ENCODE measurements at places on chromosomes 5 and 9. TPM values are rescaled to one million over a fixed set of nuclear protein-coding genes. Genes with fewer than 3 reads are reported as not detected.

CARD9 gene
- total RNA-seq, result 0.52 TPM

DNA sequence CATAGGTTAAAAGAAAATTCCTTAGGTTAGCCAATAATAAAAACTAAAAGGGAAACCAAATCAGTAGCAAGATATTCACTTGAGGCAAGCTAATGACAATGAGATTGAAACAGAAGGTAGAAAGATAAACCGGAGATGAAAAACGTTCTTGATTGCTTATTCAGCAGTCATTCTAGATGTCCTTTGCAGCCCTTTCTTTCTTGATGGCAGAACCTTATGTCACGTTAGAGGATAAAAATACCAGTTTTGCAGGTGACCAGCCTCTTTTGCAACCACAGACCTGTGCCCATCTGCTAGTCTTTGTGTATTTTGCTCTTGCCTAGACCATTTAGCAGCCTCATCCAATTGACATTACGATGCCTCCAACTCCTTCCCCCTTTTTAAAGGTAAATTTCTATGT lies 337.8 kb downstream of the DMAC1 start:
- DNase-seq, result no peak

DNA sequence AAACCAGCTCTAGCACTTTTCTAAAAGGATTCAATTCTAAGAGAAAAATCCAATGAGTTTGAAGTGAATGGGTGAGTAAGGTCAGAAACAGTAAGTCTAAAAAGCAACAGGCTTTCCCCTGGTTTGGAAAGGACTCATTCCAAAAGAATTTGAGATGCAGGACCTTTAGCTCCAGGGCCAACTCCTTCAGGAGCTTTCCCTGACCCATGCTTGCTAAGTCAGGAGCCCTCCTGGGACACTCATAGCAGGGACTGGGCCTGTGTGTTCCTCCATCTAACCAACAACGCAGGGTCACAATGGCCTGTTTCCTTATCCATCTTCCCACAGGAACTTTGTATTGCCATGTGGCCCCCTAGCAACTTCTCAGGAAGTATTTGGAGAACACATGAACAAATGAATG lies 198.8 kb downstream of the FRMD3 start:
- no peak for DNase-seq

FRMD3 gene
- total RNA-seq, result 6.0 TPM

C5orf58 gene
- not detected for total RNA-seq

DNA sequence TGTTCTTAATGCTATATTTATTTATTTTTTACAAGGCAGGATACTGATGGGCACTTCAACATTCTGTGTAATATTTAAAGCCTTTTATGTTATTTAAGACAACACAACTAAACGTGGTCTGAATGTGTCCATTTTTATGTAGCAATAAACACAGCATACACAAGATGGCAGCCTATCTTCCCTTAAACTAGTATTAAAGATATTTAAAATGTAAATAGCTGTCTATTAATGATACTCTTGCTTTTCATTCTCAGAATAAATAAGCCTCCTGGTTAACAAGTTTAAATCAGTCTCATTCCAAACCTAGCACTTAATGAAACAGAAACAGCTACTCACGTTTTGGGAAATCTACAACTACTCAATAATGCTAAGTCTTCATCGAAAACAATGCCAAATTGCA lies 315.7 kb downstream of the MCTP1 start:
- peak; percentile 51 for DNase-seq

RASGRF2 gene
- total RNA-seq, result not detected

GAPT gene
- not detected for total RNA-seq

DNA sequence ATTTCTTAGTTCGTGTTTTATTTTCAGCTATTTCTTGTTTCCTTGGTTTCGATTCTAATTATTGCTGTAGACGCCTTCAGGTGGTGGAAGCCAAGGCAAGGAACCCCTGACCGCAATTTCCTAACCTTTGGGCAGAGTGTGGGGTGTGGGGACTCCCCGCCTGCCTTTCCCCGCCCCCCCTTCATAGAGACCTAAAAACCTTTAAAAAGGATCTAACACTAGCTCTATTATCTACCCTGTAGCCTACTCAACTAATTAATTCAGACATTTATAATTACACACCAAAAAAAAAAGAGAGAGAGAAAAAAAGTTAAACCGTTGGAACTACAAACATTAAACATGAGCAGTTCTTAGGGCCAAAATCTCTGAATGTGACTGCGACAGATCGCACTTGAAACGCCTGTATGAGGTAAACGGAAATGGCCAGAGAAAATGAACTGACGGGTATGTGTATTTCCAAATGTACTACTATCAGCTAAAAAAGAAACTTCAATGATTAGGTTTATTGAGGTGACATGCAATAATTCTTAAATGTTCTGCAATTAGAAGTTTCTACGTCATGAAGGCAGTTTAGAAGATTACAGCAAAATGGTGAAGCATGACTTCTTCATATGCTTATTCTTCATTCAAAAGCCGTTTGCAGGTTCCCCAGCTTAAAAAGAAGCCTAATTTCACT lies 19.0 kb upstream of the FER start:
- no peak for DNase-seq

FAM221B gene
- total RNA-seq, result 0.29 TPM

- no peak for DNase-seq
Observed at GRCh38 chr9:75065510-75065909, 22.4 kb downstream of the NMRK1 start.

ANKDD1B gene
- total RNA-seq, result 0.04 TPM

PCDHA3 gene
- total RNA-seq, result not detected

GRCh38 chr5:128329386-128329939 lies 208.6 kb downstream of the FBN2 start:
- DNase-seq, result no peak

GRCh38 chr9:129415942-129416651 lies 204.8 kb downstream of the C9orf50 start:
- DNase-seq, result no peak

DNA sequence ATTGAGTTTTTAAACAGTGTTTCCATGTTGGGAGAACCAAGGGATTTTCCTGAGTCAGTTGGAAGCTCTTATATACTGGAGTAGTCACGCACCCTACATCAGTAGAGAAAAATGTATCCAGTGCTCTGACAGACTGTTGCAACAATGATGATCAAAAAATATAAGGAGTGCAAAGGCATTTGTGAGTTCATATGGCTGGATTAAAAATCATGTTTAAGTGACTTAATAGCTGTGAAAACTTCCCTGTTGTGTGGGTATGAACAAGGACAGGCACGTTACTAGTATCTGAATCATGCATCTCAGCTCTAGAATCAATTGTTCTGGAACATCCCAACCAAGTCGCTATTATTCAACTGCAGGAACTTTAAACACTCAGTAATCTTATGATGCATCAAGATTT lies 229.7 kb downstream of the ROR2 start:
- no peak for DNase-seq

GBGT1 gene
- total RNA-seq, result not detected

ZNF484 gene
- total RNA-seq, result 3.9 TPM

DNA sequence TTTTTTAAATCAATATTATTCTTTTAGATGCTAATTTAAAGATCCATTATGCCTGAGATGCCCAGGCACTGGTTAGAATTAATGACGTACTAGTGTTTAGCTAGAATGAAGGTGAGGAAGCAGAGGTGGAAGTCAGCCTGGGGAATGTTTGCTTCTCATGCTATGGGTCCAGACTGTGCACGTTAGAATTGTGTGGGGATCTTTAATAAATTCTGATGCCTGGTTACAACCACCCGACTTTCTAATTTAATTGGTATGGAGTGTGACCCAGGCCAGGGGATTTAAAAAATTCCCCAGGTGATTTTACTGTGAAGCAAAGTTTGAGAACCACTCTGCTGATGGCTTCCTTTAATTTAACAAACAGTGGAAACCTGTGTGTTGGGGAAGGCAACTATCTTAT lies 111.1 kb downstream of the DOCK2 start:
- DNase-seq, result no peak

- DNase-seq, result peak; percentile 87
Observed at GRCh38 chr9:32526041-32526706, at the start of gene RIGI. Gene RIGI, minus strand, starts transcription at chr9:32526196. Its CDS starts 30 bp downstream, at chr9:32526166.

DNA sequence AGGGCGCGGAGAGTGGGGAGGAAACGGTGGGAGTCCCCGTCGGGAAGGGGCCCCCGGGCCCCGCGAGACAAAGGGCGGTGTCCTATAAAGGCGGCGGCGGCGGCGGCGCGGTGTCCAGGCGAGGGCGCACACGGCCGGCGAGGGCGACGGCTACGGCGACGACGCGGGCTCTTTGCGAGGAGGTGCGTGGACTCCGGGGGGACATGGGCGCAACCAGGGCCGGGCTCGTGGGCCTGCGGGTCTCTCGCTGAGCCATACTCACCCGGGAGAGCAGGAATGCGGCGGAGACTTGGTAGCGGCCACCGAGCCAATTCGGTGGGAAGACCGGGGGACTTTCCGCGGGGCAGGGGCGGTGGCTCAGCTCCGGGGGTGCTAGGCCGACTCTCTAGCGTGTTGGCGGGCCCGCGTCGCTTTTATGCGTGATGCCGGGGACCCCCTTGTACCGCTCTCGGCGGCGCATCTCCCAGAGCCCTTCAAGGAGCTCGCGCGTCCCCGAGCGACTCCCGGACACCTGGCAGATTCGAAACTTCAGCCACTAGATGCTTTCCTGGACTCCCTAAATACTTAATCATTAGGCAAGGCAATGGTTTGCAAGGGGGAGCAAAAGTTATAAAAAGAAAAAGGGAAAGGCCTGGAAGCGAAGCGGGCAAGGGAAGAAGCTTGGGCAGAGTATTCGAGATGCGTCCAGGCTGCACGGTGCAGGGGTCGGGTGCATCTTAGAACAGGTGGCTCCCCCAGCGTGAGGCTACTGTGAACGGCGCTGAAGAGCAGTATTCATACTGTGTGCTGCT lies 5.9 kb upstream of the TAL2 start:
- no peak for DNase-seq

DNA sequence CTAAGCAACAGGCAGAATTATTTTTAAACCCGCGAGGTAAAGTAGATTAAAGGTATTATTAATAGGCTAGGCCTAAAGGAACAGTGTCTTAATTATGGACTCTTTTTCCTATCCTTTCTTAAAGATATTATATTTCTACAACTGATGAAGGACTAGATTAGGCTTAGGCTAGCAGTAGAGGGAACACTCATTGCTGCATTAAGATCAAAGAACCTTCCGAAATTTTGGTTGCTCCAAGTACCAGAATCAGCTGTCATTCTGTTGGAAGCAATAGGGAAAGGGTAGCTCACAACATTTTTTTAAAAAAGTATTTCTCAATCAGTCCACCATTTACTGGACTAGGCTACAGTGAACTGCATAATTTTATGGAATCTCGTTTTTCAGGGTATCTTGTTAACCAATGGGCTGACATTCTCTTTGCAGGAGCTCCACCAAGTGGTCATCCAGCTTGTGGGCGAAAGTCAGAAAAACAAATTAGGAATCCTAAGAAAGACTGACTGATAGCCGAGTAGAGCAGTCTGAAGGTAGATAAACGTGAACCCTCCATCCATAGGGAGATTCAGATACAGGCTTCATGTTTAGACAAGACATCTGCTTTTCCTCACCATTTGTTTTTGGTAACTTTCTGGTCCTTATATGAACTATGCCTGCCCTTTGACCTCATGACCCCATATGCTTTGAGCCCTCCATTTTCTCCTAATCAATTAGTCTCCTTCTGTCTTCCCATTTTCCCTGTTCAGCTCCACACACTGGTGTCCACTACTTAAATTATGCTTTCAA lies 103.6 kb upstream of the CHD1 start:
- DNase-seq, result peak; percentile 91

PDGFRB gene
- 0.66 TPM for total RNA-seq

GRCh38 chr5:94080390-94080789 lies 339.0 kb upstream of the POU5F2 start:
- DNase-seq, result no peak

GRM6 gene
- not detected for total RNA-seq

ADAMTSL1 gene
- total RNA-seq, result not detected

CSF1R gene
- total RNA-seq, result not detected

IGIP gene
- total RNA-seq, result 1.3 TPM

DNA sequence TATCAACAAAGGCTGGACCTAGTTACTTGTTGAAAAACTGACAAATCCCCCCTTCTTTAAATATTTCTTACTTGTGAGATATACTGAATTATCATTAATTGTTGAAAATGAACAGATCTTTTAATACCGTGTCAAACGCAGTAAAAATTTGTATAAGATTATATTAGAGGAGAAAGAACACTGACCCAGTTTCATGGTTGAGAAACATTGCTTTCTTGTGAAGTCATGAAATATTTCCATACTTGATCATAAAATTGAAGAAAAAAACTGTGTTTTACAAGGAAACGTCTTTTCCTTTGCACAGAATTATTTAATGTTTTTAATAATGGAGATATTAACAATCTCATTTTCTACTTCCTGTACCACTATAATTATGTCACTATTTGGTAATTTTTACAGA lies 45.8 kb downstream of the MOCS2 start:
- DNase-seq, result no peak

RFESD gene
- 0.36 TPM for total RNA-seq

DNA sequence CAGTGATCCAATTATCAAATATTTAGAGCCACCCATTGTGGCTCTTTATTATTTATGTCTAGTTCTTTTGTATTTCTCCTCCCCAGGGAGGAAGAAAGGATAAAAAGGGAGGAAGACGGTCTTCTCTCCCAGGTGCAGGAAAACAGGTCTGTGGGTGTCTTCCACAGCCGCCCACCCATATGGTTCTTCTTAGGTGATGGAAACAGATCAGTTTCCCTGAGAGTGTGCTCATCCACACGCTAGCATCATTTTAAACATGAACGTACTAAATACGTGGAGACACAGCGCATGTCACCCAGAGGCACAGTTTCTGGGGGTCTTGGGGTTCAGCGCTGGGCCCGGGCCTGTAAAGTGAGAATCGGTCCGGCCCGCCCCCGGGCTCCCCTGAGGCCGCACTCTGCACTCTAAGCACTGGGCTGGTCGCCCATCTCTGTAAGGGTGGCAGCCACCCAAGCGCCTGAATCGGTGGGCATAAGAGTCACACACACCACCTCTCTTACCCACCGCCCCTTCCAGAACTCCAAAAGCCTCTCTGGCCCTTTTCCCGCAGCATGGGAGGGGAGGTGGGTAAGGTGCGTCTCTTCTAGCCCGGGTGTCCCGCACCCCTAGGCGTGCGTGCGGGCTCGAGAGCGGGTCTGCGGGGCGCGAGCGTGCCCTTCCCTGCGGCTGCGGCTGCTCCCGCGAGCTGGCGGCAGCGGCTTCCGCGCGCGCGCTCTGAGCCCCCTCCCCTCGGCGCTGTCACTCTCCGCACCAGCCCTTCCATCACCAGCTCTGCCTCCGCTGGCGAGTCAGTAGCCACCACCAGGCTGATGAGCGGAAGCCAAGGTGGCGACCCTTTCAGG lies 1.3 kb downstream of the PTCH1 start:
- no peak for DNase-seq

LEAP2 gene
- not detected for total RNA-seq

DNA sequence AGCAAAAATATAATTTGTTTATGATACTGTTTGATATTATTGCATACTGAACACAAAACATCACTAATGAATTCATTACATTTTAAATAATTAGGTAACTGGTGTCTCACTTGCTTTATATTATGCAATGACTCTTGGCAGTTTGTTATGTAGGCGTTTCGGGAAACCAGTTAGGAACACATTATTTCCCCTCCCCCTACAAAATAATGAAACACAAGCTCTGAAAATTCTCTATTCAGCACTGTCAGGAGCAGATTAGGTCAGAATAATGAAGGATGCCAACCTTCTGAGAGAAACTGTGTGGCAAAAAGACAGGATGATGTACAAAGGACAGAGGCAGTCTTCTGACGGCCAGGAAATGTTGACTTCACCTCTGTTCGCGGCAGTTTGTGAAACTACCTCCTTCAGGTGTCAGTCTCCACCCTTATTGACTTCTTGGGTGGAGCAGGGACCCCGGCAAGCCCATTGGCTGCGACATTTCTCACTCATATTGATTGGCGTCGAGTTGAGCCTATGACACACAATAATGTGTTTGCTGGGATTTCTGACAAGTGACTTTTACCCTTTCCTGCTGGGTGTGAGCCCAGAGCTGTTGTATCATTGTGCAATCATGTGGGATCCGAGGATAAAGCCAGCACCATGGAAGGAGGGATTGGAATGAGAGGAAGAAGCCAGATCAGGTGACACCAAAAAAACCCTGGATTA lies 33.9 kb downstream of the SH3PXD2B start:
- DNase-seq, result peak; percentile 93
